ENCODE measurements at places on chromosomes 12 and 14.

DNA sequence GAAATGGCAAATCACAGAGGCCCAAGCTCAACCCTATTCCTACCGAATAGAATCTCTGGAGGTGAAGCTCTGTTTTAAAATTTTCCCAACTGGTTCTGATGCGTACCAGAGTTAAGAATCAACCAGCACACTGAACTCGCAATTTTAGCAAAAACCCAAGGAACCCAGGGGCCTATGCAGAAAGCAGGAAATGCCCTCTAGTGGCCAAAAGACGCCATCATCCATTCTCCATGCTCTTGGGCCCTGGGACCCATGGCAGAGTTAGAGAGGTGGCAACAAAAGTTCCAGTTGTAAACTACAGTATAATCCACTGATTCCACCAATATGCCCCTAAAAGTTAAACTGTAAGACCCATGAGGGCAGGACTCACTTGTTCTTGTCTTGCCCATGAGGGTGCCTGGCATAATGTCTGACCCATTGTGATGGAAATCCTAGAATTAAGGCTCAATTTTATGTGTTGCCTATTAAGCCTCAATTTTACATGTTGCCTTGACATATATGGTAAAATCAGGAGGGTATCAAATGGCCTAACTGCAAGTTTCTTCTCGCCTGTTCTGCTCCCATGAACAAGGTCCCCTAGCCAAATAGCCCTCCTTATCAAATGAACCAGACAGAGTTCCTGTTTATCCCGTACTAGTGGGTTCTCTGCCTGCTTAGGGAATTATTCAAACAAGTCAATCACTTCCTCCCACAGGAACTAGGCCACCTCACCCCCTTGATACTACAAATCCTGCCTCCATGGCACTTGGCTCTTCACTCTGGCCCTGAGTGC lies 137.5 kb upstream of the CPM start:
- no peak for DNase-seq

DNA sequence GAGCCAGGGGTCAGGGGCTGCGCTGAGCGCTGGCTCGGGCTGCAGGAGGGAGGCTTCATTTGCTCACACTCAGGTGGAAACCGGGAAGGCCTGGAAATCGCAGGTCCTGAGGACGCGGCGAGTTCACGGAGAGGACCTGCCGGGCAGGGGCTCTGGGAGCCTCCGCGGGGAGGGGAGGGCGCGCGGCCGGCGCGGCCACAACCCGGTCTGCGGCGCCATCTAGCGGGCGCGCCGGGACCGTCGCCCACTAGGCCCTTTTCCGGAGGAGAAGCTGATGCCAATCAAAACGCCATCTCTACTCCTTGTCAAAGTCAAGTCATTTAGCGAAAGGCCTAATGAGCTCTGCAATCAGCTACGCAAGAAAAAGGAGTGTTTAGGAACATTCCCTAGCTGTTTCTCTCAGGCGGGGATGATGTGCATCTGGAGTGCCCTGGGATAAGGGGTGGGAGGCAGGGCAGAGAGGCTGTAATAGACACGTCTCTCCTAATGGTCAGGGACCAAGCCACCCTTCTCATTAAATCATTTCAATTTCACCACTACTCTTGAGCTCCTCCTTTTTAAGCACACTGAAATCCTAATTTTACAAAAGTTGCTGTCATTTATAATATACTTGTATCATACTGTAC lies 885.8 kb upstream of the TMEM132C start:
- DNase-seq = no peak

DNA sequence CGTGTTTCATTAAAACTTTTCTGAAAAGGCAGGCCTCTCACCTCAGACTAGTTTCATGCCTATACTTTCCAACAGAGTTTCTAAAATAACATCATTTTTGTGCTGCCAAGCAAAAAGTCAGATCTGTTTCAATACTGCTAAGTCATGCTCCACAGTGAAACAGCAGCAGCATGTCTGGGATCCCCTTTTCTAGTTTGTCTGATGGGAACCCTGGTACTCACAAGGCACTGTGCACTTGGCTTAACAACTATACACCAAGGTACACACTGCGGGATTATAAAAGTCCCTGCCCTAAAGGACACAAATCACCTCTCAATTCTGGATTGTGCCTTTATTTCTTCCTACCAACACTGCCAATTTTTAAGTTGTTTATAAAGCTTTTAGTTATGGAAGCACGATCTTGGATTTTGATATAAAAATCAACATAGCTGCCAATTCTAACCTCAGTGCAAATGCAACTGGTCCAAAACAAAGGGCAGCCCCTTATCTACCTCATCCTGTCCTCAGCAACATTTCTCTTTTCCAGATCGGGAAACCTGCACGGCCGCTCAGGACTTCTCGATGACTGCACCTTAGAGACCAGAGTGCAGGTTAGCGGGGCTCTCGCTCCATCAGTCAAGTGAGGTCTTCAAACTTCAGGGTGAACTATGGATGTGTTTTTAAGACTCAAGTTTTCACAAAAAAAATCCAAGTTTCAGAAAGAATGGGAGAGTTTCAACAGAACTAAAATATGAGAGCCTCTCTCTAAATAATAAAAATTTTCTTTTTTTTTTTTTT lies 1.7 kb upstream of the EIF5 start:
- no peak for DNase-seq

- no peak for DNase-seq
These were observed 330.7 kb upstream of the DCN start for GRCh38 chr12:91513313-91513712.

- DNase-seq = no peak
These were observed 7.2 kb downstream of the ADAM20 start for GRCh38 chr14:70527501-70528105.

DNA sequence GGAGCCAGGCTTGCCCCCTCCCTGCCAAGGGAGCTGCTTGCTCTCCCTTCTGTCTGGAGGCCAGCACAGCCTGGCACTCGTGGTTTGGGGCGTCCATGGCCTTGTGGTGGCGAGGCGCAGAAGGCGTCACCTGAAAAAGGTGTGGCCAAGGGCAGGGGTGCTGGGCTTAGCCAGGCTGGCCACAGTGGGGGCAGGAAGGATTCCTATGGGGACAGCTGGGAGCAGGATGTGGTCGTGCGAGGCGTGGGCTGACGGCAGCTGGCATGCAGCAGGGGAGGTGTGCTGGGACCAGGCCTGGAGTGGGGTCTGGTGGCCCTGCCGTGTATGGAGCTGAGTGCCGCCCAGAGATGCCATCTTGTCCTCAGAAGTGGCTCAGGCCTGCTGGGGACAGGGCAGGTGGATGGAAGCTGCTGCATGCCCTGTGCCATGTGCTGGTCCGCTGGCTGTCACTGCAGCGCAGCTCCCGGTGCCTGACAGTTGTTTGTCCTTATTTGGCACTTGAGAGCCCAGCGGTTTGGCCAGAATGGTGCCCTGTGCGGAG lies 30.0 kb downstream of the SH2B3 start:
- no peak for DNase-seq

GRCh38 chr14:83255727-83256090 lies 1722.1 kb upstream of the SEL1L start:
- no peak for DNase-seq

DNA sequence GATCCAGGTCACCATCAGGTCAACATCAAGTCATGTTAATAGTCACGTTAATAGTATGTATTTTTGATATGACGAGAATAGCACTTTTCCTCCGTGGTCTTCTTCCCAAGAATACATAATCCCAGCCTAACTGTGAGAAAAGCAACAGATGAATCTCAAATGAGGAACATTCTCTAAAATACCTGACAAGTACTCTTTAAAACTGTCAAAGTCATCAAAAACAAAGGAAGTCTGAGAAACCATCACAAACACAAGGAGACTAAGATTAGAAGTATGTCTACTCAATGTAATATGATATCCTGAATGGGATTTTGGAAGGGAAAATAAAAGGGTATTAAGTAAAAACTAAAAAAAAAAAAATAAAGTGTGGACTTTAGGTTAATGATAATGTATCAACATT lies 36.8 kb upstream of the GLIPR1 start:
- DNase-seq = no peak

DNA sequence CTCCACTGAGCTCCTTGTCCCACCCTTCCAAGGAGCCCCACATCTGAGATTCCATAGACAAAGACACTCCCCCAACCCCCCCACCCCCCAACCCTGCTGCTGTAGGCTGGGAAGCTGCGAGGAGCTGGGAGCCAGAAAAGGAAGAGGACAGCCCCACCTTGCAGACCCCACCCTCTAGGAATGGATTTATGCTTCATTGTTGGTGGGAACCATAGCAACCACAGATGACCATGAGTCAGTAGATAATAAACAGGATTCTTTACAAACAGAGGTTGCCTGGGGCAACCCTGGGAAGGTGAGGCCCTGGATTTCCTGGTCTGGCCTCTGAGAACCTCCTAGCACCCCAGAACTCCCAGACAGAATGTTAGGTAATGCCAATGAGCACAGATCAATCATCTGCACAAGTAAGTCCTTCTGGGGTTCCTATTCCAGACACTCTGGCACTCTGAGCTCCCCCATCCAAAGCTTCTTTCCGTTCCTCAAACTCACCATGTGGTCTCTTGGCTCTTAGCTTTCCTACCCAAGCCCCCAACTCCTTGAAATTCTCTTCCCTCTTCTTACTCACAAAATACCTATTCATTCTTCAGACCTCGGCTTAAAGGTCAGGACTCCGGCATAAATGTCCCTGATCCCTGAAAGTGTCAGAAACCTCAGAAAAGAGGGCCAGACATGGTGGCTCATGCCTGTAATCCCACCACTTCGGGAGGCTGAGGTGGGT lies 15.2 kb upstream of the PLEKHG6 start:
- DNase-seq = no peak

DNA sequence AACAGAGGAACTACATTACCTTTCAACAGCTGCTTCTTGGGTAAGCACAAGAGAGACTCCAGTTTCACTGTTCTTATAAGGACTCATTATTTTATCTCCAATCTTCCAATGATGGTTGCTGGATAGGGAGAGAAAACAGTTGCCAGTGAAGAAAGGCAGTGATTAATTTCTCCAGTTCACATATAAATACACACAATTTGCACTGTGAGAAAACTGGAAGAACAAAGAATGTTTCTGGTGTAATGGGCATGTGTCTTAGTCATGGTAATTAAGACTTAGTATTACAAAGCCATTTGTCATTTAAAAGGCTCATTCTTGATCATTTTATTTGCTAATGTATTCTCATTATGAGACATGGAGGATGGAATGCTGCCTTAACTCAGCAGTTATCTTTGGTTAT lies 78.0 kb upstream of the FAR2 start:
- no peak for DNase-seq

- DNase-seq = no peak
These were observed 401.4 kb downstream of the ATP23 start for GRCh38 chr12:58342736-58343135.

DNA sequence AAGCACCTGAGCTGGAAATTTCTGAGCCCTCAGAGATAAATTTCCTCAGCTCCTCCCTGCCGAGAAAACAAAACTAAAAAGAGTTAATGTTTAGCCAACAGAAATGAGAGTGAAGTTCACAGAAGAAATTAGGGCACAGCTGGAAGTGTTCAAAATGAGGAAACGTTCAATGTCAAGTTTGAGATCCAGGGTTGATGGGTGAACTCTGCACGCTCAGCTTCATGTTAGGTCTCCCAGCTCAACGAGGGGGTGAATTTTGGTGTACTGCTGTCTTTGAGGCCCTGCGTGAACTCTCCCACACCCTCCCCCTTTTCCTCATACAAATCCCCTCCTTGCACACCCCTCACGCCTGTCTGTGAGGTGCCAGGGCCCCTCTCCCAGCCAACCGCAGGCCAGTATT lies 13.3 kb upstream of the OAS3 start:
- peak; percentile 37 for DNase-seq

GRCh38 chr14:74682169-74682952 lies 30.5 kb downstream of the AREL1 start:
- no peak for DNase-seq

- DNase-seq = no peak
These were observed 48.9 kb upstream of the RIN3 start for GRCh38 chr14:92464716-92465115.

DNA sequence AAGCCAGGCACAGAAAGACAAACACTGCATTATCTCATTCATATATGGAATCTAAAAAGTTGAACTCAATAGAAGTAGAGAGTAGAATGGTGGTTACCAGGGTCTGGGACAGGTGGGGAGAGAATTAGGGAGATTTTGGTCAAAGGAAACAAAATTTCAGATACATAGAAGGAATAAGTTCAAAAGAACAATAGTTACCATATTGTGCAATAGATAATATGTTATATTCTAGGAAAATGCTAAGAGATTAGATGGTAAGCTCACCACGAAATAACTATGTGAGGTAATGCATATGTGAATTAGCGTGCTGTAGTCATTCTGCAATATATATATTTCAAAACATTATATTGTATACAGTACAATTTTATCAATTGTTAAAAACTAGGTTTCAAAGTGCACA lies 442.5 kb downstream of the KCNH5 start:
- no peak for DNase-seq

DNA sequence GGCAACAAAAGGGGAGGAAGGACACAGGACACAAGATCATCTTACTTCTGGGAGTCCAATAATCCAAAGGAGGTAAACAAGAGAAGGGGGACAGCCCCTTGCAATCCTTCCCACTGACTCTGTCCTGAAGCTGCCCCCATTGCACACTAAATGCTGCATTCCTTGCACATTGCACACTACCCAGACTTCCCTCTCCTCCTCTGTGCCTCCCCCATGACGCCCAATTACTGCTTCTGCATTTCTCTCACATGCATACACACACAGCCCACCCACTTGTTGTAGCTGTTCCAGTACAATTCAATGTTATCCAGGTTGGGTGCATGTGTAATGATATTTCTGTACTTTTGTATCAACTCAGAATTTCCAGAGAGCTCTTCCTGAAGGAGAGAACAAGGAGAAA lies 5.5 kb downstream of the NDRG2 start:
- DNase-seq = no peak

- DNase-seq = no peak
These were observed 10.3 kb downstream of the MIS18BP1 start for GRCh38 chr14:45242706-45243105.

DNA sequence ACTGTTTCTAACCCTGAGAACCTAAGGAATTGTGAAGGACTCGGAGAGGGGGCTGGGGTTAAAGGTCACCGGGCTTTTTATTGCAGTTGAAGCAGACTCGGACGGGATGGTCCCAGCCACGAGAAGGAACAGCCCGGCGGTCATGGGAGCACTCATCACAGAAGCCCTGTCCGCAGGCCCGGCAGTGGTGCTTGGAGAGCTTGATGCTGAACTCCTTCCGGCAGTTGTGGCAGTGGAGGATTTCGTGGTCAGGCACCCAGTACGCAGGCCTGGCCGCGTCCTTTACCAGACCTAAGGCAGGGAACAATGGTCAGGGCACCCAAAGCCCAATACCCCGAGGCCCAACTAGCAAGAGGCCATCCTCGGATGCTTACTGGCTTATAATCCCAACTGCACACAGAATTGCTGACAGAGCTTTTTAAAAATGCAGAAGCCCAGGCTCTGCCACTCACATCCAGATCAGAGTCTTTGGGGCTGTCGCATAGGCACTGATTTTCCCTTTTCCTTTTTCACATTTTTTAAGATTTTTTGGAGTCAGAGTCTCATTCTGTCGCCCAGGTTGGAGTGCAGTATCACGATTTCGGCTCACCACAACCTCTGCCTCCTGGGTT lies 44.7 kb downstream of the DCAF4 start:
- no peak for DNase-seq

Measured in vagina (tissue), 2 donors.